ENCODE measurements at places on chromosomes 2 and 18. TPM values are rescaled to one million over a fixed set of nuclear protein-coding genes. Genes with fewer than 3 reads are reported as not detected.

DNA sequence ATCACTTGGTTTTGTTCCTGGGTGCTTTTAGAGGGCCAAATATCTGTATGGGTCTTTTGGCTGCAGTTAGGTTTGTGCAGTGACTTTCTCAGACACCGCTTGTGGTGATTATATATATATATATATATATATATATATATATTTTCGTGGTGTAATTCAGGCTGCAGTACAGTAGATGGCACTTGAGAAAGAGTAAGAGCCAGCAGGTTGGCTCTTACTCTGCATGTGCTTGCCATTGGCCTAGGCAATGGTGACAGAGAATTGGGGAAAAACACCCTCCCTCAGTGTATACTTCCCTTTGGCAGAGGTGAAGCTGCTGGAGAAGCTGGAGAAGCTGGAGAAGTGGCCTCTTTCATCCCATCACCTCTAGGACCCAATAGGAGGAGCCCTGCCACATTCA is 22.2 kb upstream of the MYL1 start:
- H3K36me3 ChIP-seq: no peaks in the 10 kb centered on the region
- peaks cover 5% of the 10 kb centered on the region for H3K27me3 ChIP-seq
- DNase-seq: no peak
- H3K4me1 ChIP-seq: no peaks in the 10 kb centered on the region

GRCh38 chr2:23293731-23294130 is 91.2 kb upstream of the KLHL29 start:
- DNase-seq: no peak
- peaks cover 50% of the 10 kb centered on the region for H3K27me3 ChIP-seq
- H3K36me3 ChIP-seq: peaks cover 2% of the 10 kb centered on the region
- H3K4me1 ChIP-seq: peaks cover 2% of the 10 kb centered on the region
- H3K27ac ChIP-seq: no peak overlapping the region

DNA sequence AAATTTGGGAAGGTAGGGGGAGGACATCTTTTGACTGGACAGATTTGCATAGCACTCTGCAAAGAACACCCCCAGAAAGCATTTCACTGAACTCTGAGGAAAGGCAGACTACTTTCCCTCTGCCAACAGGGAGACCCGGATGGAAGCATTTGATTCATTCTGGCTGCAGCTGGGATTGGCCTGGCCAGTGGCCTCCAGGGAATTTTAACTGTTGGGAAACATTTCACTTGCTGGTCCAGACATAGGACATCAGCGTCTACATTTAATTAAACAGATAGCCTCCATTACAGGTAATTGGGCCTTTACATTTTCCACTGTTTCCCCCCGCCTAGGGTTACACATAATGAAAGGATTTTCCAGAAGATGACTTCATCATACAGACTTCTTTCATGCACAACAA is 92.8 kb downstream of the MARCHF4 start:
- DNase-seq: no peak
- no peak overlapping the region for H3K27ac ChIP-seq
- H3K4me3 ChIP-seq: no peak overlapping the region
- H3K27me3 ChIP-seq: peaks cover 22% of the 10 kb centered on the region

LOXHD1 gene
- total RNA-seq: 1.5 TPM
